ENCODE measurements at places on chromosomes 6 and 20.

DNA sequence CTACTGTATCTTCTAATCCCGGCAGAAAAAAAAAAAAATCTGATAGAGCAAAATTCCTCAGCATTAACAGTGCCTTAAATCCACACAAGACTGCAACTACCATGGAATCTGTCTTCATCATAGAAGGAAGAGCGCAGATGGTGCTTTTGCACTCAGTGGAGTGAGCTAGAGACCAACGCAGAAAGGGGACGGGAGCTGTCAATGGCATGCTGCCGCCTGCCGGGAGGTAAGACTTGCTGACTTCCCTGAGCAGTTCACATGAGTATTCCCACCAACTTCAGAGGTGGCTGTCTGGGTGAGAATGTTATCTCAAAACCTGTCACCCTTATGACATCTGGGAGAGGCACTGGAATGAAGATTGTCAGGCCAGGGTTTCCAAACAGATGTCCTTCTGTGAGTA is 35.6 kb downstream of the DZANK1 start:
- DNase-seq = no peak

DNA sequence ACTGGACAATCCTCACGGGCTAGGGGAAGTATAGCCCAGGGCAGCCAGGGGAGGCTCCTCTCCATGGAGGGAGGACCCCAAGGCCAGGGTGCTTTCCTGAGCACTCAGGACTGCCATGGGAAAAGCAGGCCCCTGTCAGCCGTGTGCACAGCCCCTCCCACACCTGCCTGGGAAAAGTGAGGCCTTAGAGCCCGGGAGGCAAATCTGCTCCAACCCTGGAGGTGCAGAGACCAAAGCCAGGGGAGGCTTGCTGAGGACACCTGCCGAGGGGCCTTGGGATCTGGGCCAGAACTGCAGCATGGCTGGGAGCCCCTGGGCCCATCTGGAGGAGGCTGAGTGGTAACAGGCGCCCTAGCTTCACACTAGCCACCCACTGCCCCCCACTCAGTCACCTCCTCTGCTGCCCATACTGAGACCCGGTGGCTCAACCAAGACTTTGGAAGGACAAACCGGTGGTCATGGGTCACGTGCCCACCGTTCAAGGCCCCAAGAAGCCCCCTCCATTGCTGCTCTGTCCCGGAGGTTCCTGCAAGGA is 55.2 kb downstream of the YTHDF1 start:
- no peak for DNase-seq

DNA sequence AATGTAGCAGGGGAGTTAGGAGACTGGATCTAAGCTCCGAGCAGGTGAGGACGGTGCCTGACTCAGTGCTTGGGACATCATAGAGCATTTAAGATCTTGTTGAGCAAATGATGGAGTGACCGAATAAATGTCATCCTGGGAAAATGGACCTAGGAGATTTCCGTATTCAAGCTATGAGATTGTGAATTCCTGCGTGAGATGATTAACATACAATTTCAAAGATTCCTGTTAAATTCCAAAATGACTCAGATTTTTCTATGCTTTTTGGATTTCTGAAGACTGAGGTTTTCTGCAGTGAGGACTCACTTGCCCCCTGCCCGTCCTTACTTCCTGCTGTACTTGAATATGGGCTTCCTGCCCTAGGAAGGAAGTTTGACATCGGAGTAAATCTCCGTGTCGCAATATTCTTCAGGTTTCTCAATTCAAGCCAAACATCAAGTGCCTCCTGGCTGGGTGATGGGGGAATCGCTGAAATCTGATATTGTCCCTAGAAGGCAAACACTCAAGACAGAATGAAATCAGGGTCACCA is 5.2 kb downstream of the SYTL3 start:
- peak; percentile 19 for DNase-seq

DNA sequence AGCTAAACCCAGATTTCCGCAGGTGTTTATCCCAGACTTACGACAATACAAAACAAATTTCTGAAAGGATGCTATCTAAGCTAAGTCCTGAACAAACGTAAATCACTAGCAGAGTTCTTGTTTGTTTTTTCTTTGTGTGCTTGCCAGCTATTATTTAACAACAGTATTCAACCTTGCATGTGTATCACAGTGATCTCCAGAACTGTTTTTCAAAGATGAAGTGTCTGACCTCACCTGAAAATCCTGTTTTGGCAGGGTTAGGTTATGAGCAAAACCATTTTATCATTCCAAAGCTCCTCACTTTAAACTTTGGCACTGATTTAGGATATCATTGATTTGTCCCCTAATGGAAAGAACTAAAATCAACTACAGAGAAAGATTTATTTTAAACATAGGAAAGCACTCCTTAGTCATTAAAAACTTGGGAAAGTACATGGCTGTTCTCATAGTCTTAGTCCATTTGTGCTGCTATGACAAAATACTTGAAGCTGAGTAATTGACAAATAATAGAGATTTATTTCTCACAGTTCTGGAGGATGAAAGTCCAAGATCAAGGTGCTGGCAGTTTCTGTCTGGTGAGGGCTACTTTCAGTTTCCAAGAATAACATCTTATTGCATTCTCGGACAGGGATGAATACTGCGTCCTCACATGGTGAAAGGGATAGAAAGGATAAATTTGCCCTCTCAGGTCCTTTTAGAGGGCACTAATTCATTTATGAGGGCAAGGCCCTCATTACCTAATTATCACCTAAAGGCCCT is 20.8 kb upstream of the BMP5 start:
- no peak for DNase-seq

- DNase-seq = no peak
Measured at GRCh38 chr6:117536317-117536716, 53.8 kb downstream of the DCBLD1 start.

DNA sequence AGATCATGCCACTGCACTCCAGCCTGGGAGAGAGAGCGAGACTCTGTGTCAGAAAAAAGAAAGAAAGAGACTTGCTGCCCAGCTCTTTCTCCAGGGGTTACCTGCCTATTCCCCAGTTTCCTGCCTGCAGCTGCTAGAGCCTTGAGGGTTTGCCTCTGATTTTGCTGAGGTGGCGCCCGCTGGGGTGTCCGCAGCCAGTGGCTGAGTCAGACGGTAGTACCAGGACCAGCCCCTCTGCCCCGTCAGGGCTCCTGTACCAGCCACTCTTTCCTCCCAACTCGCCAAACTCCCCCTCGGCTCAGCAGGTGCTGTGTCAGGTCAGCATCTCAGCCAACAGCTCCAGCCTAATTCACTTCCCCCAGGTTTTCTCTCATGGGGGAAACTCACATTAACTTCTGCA is 7.4 kb upstream of the LSM14B start:
- DNase-seq = no peak

- no peak for DNase-seq
Measured at GRCh38 chr6:97850458-97851212, 567.6 kb upstream of the MMS22L start.

GRCh38 chr6:134495890-134496248 is 178.0 kb upstream of the SGK1 start:
- no peak for DNase-seq

- no peak for DNase-seq
Measured at GRCh38 chr6:14165091-14165490, 47.5 kb downstream of the CD83 start.

DNA sequence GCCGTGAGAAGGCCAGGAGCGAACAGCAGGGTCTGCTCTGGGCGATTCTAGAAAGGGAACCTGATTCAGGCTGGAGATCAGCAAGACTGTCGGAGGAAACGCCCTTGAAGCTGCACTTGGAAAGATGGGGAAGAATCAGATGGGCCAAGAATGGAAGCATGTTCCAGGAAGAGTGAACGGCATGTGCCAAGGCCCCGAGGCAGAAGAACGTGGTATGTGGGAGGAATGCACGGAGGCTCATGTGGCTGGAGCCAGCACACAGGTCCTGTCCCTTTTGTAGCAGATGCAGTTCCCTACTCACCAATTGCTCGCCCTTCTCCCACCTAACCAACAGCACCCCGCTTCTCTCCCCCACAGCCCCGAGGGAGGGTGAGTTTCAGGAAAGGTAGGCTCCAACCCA is 180.6 kb downstream of the TFAP2C start:
- DNase-seq = no peak

DNA sequence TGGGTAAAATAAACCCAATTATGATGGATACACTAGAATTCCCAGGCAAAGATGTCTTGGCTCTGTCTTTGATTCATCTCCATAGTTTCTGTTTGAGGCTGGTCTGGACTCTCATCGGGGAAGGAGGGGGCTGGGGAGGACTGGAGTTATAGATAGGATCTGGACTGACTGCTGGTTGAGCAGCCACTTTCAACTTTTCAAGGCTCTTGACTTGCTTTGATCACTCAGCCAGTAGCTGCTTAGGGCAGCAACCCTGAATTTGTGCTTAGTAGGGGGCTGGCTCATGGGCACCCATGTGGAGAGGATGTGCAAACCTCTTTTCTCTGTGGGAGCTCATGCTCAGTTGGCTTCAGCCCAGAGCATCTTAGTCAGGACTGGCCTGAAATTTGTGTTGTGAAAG is 114.0 kb upstream of the NEDD9 start:
- no peak for DNase-seq

DNA sequence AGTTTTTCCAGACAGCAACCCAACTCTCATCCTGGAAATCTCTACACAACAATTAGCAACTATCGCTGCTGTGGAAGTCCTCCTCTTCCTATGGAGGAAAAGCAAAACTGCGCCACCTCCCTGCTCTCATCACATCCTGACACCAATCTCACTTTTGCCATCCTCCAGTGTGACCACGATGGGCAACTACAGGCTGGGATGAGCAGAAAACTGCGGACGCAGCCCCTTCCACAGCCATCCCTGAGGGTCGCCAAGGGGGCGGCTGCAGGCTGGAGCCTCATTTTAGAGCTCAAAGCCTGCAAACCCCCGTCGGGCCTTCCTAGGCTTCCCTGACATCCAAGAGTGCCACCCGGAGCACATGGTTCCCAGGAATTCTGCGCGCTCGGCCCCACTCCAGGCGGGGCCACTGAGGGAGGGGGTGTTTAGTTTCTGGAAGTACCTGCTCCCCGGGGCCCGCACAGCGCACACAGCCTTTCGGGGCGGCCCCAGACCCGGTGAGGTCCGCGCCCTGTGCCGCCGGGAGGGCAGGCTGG is 1.2 kb downstream of the TCFL5 start:
- no peak for DNase-seq

DNA sequence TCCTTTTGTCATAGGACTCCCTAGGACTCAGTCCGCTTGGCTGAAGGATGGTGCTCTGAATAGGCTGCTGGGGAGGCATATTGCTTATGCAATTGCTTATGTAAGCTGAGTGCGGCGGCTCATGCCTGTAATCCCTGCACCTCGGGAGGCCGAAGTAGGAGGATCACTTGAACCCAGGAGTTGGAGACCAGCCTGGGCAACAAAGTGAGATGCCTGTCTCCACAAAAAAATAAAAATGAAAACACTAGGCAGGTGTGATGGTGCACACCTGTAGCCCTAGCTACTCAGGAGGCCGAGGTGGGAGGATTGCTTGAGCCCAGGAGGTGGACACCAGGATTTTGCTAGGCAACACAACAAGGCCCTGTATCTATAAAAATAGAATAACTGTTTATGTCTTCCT is 81.3 kb downstream of the EYA2 start:
- DNase-seq = no peak

- DNase-seq = no peak
Measured at GRCh38 chr6:15474196-15474595, 188.6 kb downstream of the DTNBP1 start.

DNA sequence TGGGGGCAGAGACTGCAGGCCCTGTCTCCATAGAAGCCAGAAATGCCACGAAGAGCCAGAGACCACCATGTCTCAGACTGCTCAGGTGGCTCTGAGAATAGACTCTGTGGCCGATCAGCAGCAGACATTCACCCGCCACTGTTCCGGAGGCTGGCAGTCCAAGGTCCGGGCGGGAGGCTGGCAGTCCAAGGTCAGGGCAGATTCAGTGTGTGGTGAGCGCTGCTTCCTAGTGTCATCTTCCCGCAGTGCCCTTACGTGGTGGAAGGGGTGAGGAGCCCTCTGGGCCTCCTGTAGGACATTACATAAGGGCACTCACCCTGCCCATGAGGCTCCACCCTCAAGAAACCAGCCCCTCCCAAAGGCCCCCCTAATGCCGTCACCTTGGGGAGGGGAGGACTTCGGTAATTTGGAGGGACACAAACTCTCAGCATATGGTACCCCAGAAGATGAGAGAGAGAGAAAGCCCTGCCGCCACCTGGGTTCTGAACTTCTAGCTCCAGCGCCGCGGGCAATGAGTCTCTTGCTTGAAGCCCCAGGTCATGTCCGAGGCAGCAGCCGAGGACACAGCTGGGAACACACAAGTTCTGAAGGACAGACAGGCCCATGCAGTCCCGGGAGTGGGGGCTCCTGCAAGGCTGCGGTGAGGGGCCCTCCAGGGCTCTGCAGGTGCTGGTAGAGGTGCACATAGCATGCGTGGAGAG is 36.4 kb downstream of the DACT2 start:
- DNase-seq = no peak

DNA sequence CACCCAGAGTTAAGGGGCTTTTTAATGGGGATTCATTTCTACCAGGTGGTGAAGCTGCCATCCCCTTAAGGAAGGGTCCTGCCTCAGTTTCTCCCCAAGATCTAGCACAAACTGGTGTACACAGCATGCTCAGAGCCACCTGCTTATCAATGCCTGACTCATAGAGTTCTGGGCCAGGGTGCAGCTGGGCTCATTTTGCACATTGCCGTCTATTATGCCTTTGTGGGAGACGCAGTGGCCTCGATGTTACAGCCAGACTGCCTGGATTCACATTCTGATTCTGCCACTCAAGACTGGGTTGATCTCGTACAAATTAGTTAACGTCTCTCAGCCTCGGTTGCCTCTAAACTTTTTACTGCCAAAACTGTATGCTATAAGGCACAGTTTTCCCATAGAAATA is 365.7 kb downstream of the ZFAND3 start:
- no peak for DNase-seq

DNA sequence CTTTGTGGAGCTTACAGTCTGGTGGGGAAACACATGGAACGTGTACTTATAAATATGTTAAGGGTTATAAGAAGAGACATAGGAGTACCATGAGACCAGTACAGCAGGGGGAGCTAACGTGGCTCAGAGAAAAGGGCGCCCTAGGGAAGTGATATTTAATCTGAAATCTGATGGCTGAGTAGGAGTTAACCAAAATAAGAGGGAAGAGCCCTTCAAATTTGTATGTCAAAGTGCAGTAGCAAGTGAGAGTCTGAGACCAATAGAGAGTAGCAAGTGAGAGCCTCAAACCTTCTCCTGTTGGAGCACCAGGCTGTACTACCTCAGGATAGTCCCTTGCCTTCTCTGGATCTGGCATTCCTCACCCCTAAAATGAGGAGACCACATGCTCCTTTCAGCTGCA is 6.1 kb upstream of the PKIG start:
- DNase-seq = no peak

- peak; percentile 50 for DNase-seq
Measured at GRCh38 chr6:26360451-26361416, 4.3 kb upstream of the BTN3A2 start.

DNA sequence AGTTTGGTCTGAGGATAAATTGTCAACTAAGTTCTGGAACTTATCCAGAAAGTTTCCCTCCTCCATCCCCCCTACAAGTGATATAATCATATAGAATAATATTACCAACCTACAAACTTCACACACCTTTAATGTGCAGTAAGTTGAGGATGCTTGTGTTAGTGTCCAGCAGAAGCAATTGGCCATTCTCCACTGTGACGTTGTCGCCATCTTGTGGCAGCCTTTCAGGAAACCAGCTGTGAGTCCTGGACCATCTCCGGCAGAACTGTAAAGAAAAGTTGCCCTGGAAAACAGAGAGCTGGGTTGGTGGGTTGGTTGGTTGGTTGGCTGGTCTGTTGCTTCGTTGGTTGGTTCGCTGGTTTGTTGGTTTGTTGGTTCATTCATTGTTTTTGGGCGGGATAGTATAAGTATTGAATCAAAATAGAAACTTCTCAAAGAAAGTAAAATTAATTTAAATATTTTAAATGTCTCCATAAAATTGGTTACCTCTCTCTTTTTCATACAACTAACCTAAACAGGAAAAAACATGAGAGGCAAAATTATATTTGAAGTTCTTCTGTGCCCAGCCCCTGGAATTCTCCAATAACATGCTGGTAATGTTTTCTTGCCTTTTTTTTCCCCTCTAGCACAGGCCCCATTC is 127.5 kb downstream of the PKHD1 start:
- DNase-seq = peak; percentile 6
